ENCODE measurements at places on chromosomes 12 and 14.

DNA sequence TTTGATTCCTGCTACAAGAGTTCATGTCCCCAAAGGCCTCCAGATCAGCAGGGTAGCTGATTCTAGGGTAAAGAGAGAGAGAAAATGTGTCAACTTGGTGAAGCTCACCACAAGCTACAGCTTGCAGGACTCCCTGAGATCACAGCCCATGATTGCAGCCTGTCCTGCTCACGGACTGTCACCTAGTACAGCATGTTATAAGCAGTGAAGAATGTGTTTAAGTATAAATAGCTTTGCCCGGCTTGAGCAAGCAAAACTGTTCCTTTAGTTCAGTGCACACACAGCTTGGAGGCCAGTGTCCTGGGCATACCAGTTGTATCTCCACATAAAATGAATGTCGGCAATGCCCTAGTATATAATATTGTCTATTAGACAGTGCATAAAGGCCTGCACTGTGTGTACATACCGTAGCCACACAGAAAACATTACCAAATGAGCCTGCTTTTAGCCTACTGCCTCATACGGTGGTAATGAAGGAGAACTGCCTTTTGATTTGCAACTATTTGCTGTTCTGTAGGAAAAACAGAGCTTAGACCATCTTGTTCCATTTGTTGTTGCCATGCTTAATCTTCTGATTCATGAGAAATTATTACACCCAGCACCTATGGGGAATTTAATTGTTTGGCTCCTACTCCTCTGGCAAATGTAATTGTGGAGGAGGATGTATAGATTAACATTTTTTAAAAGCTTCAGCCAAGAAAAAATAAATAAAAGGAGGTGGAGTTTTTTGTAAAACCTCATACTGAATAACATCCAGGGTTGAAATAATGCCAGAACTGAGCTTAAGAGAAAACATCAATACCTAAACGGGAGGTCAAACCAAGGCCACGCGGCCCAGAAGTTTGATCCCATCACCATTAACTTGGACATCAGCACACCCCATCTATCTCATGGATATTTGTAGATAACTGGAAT, 108.1 kb upstream of the G2E3 start:
- no peak for DNase-seq

DNA sequence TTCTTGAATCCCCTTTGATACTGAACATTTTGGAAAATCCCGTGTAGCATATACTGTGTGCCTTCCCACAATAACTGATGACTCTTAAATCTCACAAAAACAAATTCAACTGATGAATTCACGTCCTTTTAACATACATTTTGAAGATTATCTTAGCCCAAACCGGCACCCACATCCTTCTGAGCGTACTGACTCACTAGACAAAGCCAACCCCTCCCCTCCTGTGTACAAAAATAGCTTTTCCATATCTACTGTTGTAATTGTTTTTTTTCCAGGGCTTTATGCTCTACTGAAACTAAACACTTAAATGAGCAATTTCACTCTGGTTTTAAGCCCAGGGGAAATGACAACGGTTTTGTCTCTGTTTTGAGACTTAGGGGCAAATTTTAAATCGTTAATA, 109.4 kb upstream of the ATF7IP start:
- no peak for DNase-seq

DNA sequence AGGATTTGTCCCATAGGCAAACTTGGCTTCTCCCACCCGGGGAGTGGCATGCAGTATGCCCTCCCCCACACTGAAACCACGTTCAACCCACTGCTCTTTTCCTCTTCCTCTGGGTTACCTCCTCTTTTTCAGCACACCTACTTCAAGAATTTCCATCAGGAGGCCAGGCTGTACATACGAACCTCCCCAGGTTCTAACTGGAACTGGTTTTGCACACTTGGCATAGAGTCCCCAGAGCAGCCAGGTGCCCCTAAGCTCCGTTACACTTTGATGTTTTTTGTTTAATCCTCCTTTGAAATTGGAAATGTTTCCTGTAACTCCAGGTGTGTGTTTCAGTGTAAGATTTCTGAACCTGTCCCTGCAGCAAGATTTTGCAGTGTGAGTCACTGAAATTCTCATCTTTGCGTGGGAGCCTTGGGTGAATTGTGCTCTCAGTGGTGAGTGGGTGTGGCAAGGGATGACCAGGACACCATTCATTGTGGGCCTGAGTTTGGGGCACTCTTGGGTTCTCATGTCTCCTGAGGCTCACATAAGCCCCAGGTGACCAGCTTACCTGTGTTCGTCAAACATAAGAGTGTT, 18.2 kb downstream of the CD9 start:
- no peak for DNase-seq

GRCh38 chr14:64912261-64912660, 2.0 kb upstream of the CHURC1 start:
- no peak for DNase-seq

DNA sequence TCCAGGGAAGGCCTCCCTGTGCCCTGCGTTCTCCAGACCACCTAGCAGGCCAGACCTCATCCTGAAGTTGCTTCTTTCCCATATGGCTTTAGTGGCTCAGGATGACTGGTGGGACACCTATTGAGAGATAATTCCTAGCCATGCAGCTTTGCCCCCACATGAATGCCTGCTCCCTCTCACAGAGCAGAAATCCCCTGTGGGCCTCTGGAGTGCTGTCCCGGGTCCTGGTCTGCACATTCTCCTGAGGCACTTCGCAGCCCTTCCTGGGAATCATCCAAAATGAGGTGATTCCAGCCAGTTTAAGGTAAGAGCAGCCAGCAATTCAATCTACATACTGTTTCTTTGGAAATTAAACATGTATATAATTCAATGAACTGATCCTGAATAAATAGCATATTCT, 135.9 kb downstream of the GPR65 start:
- DNase-seq, result no peak

DNA sequence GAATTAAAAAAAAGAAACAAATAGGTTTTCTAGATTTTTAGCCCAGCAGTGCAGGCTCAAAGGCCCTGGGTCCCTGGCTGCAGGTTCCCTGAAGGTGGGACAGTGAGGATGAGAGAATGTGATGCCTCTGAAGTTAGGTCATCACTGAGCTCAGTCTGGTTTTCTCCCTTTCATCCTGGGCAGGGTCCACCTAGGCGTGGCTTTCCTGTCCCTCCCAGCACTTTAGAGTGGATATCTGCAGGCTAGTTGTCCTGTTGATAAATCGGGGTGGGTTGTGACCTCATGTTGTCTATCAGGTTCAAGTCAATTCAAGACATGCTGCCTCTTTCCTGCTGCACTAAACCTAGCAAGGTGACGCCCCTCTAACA, 60.9 kb downstream of the MAP1LC3B2 start:
- DNase-seq, result no peak

DNA sequence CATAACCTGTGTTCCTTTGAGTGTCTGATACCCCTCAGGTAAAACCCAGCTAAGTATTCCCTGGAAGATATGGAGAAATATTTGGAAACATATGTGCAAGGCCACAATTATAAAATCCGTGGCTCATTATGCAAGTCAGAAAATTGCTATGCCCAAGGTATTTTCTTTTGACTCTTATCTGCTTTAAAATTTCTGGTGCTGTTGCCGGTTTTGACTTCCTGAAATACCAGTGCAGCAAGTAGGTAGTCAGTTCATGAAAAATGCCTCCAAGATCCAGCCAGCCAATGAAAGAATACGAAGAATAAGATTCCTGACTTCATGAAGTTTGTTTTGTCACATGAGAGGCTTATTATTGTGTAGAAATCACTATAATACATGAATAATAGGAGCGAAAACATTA, 20.2 kb upstream of the FUT8 start:
- DNase-seq, result no peak

DNA sequence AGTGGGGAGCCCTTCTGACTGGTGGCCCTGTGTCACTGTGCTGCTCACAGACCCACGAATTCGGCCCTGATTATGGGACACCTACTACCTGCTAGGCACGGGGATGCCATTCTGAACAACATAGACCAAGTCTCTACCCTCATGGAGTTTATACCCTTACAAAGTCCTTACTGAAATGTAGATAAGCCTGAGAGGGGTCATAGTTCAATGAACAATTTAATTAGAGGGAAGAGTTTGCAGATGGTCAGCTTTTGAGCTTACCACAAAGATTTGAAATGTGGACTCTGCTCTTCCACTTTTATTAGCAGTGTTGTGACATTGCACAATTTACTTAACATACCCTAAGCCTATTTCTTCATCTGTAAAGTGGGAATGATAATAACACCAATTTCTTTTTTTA, 161.1 kb downstream of the MYRFL start:
- DNase-seq, result no peak

DNA sequence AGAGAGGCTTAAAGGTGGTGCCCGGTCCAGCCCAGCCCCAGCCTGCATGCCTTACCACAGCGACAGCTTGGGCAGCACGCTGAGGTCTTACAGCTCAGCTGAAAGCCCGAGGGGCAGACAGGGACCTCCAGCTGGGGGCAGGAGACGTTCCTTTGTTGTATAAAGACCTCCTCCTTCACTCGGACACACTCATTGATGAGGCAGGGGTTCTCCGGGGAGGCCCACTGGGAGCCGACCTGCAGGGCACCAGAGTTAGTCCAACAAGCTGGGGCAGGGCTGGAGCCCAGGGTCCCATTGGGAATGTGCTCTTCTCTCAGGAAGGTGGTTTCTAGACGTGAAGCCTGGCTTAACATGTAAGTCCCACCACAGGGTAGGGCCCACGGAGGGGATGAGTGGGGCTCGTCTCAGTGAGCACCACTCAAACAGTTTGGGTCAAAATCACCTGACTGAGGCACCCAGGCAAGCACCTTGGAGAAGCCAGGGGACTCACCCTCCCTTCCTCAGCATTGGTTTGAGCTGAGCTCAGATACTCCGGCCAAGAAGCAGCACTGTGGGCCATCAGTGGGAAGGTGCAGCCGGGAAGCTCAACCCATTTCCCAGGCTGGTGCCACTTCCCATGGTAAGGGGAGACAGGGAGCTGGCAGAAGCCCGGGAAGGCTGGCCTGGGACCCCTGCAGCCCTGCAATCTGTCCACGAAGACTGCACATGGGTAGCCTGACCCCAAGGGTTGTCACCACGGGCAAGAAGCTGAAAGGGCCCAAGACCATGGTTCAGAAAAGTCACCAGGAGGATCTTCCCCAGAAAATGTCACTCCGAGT, 24.3 kb upstream of the ANO2 start:
- DNase-seq, result no peak

DNA sequence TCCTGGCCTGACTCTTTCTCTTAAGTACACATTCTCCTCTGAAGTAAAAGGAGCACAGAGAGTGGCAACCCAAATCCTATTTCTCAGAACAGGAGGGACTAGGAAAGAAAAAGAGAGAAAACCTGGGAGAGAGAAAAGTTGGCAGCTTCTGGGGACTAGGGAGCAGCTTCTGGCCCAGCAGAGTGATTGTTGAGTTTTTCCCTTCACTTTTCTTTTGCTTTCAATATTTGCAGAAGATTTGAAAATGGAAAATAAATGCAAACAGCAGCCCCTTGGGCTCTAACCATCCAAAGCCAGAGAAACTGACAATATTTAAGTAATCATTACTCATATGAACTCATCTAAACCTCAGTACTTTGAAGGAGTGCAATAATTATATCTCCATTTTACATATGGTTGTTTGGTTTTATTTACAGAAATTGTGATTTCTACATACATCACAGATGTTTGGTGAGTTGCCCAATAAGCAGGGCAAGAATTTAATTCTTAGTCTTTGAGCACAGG, 28.8 kb upstream of the IGF1 start:
- DNase-seq, result no peak

DNA sequence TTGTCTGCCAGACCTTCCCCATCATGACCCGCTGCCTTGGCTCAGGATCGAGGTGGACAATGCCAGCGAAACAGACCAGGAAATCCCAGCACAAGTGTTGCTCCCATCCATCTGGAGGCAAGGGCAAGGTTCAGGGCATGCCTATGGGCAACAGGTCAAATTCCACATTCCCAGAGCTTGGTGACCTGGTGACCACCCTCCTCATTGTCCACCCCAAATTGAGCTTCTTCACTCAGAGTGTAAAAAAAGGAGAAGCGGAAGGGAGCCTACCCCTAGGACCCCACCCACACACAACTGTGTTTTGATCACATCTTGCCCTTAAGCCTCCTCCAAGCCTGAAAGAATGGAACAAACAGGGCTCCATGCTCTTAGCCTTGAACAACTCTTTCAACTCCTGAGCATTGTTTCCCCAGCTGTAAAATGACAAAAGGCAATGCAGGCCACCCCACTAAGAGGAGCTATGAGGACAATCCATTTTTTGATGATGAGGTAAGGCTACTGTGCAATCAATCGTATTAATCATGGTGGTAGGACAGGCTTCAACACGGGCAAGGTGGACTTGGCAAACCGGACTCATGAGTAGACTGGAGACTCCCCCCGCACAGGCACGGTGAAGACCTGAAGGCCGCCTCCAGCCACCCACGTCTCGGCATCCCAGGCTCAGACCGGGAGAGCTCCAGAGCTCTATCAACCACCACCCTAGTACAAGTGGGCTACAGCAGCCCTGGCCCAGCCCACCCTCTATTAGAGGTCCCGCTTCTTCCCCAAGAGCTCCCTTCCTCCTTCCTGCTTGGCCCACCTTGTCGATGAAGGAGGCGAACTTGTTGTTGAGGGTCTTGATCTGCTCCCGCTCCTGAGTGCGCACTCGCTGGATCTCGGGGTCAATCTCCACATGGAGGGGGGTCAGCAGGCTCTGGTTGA, 866 bp downstream of the KRT79 start:
- DNase-seq, result no peak

DNA sequence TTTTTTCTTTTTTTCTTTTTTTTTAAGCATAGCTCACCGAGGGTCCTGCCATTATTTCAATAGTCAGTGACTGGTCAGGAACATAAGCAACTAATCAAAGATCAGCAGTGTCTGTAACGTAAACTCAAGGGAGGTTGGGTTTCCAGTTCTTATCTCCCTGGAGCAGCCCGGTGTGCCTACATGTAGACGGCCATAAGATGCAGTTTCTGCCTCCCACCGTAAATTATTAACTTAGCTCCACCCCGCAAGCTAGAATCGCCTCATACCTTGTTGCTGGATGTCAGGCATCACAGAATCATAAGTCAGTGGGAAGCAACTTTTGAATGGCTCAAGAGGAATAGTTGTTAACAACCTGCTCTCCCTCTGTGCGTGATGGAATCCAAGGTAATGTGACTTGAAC, at the start of gene MYO1H:
Gene MYO1H, plus strand, starts transcription at position 312 of the 400 bp plus-strand sequence. Its CDS starts 61 bp downstream, at position 373.
- no peak for DNase-seq

- DNase-seq, result no peak
Observed at GRCh38 chr14:27002179-27002578, 404.3 kb upstream of the NOVA1 start.

DNA sequence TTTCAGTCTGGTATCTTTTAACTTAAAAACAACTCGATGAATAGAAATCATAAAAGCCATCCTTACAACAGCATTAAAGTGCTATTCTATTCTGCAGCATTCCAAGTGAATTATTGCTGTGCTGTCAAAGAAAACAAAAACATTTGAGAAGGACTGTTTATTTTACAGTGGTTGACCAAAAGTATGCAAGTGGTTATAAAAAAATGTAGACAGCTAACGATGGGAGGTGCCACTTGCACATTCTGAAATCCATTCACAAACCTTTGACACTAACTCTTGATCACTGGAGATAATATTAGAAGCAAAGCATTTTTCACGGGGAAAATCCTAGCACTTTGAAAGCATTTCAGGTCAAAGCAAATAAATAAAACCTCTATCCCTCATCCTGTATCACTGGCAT, 55.6 kb downstream of the HMGA2 start:
- no peak for DNase-seq

Measured in GF-D8 (cell line).